ENCODE measurements at places on chromosomes 3 and 15. TPM values are rescaled to one million over a fixed set of nuclear protein-coding genes. Genes with fewer than 3 reads are reported as not detected.

DNA sequence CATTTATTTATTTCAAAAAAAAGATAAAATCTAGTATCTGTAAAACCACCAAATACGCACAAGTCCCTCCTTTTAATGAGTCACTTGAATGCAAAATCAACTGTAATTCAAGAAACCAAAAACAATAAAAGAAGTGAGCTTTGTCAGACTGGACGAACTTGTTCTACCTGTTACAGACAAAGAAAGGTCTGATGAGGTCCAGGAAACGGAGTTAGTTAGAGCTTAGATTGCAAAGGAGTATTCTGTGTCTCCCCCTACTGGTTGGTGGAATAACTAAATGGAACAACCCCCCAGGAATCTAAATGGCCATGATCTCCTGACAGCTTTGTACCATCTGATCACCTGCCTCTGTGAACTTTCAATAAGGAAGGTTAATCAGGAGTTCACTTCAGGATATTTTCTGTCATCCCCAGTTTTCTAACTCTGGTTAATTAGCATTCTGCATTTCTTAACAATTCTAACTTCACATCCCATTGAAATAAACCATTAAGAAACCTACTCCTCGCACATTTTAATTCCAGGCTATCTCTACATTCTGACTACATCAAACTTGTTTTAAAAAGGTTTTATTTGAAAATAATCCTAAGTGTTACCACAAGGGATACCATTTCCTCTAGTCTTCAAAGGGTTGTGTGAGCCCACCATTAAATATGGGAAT is 333.0 kb upstream of the SATB1 start:
- peak; percentile 46 for DNase-seq

The GOLGA6L10 gene
- 18.3 TPM for polyA plus RNA-seq

DNA sequence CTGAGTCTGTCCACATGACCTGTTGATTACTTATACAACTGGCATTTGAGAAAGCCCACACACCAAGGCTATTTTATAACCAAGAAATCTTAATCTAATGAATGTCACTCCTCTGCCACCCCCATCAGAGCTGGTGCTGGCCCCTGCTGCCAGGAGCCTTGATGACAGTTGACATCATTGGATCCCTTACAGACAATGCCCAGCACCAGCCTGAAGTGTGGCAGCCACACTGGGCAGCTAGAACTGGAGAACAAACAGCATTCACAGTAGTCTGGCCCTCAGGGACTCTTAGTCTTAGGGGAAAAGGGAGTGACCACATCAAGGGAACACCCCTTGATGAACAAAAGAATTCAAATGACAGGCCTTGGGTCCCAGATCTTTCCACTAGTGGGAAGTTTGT is 840.6 kb downstream of the EPHA3 start:
- DNase-seq: no peak

DNA sequence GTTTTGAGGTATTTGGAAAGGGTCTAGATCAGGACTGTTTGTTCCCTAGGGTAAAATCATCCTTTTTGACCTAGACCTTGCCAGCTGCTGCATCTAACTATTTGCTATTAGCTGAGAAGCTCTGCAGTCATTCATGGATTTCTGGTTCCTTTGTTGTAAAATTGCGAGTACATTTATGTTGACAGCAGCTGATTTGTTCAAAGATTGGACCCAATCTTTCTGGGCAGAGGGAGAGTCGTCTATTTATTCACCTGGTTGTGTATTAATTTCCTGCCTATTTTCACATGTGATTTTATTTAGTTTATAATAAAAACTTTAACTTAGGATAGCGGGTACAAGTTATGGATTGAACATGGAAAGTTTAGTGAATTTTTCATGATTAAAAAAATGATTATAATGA is 236.3 kb downstream of the CNTN4 start:
- no peak for DNase-seq

The B3GNT5 gene
- polyA plus RNA-seq: 22.3 TPM

The PGBD4 gene
- 1.8 TPM for polyA plus RNA-seq

DNA sequence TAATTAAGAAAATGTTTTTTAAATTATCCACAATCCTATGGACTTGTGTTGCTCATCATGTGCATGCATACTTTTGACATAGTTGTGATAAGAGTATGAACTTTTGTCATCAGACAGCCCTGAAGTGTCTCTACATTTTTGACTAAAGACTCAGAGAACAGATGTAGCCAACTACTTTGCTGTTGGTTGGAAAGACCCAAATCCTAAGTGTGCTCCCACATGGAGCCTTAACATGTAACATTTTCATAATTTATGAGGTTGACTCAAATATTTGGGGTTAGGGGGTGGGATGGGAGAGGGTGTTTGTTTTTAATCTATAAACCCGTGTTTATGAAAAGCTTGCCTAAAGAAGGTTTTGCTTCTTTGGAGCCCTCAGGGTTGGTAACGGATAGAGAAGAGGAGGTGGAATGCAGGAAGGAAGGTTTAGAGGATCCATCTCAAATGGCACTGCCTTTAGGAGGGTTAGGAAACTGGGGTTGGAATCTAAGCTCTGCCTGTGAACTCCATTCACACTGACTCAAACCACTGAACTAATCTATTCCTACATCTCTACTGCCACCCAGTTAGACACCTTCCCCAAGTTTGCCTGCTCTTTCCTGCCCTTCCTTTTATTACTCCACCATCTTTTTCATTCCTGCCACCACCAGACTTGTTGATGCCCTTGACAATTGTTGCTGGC is 3.7 kb downstream of the BOC start:
- DNase-seq: no peak

DNA sequence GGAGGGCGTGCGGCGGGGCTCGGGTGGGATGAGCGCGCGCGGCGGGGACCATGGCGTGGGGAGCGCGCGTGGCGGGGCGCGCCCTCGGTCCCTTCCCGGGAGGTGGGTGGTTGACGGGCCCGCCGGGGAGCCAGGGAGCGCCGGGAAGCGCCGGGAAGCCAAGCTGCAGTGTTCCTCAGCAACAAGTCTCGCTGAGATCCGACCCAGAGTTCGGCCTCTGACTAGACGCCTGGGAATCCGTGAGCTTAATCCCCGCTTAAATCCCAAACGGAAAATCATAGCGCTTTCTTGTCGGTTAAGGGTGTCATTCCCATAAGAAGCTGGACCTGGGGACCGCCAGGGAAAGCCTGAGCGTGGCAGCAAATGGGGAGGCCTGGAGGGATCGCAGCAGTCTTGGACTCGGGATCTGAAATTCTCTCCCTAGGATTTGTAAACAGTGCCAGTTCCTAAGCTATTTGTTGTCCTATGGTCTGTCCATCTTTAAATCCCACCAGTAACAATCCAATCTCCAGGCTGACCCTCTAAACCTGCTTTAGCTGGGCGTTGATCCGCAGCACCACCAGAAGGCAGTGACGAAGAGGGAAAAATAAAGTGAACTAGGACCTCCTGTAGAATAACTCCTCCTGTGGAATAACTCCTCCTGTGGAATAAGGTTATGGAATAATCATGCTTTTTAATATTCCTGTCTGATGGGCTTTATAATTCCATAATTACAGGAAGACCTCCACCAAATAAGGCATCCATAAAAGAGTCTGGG is 570 bp upstream of the NEDD4 start:
- DNase-seq: peak; percentile 25

The CD80 gene
- polyA plus RNA-seq: 0.27 TPM

GRCh38 chr15:28085489-28086174 is 13.5 kb downstream of the OCA2 start:
- no peak for DNase-seq

GRCh38 chr3:71288269-71288930 is 295.1 kb downstream of the FOXP1 start:
- no peak for DNase-seq

DNA sequence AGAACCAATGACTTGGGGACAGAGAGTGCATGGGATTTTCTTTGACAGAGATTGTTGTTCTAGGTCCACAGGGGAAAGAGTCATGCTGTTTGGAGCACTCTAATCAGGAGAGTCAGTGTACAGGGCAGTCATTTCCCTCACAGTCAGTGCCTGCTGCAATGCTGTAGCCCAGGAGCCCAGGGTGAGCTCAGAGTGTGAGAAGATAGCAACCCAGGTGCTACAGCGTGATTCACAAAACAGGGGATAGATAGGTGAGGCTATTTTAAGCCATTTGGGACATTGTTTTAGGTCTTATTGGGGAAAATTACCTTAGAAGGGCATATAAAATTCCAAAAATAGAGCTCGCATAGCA is 37.3 kb downstream of the LNP1 start:
- DNase-seq: no peak

The IGSF10 gene
- polyA plus RNA-seq: 1.7 TPM

DNA sequence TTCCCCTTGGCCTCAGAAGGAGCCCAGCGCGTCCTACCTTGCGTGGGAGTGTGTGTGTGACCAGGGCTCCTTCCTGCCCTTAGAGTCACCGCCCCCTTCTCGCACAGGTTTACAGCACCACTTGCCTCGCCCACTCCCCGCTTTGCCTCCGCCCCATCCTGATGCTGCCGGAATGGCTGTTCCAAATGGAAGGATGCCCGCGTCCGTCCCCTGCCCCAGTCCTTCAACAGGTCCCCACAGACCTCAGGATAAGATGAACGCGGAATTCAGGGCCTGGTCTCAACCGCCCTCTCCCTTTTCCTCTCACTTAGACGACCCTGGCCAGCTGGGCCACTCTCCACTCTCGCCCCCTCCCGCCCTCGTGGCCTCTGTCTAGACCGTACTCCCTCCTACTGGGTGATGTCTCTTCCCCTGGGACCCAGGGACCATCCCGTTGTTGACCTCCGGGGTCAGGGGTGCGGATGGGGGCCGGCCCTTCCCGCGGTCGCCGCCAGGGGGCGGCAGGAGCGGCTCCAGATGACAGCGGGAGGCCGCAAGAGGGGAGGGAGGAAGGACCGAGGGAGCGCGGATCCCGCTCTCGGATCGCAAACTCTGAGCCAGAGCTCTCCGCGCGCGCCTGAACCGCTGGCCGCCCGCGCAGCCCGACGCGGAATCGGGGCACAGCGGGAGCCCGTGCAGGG is at the start of gene THSD4:
Gene THSD4, plus strand, starts transcription at position 585 of the 680 bp plus-strand sequence.
- no peak for DNase-seq

The ITIH1 gene
- polyA plus RNA-seq: 0.28 TPM

The ECE2 gene
- polyA plus RNA-seq: not detected

GRCh38 chr3:72974956-72975355 is 21.7 kb upstream of the PPP4R2 start:
- no peak for DNase-seq

DNA sequence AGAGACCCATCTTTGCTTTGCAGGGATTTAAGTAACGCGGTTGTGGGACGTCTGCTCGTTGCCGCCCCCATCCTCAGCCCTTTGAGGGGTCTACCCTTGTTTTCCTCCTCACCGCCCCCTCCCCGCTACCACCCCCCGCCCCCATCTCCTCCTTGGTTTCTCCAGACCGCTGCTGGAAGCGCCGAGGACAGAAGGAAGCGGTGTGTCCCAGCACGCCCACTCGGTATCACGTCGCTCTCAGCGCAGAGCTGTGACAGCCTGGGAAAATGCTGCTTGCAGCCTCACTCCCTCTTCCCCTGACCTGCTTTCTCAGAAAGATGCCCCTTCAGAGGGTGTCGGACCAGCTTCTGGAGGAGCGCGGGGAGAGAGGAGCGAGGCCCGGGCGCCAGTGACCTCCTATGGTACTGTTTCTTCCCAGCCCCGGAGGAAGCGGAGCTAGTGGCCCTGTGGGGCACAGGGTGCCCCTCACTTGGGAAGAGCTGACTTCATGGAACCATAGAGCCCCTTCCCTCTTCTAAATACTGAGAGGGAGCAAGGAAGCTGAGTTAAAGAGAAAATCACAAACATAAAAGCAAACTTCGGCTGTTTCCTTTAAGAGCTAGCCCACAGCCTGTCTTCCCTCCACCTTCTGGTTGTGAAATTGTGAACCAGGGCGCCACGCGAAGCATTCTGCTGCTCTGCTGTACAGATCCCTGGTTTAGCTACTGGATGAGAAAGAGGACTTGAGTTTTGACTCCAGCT is 698 bp downstream of the IL1RAP start:
- peak; percentile 20 for DNase-seq

- no peak for DNase-seq
Observed at GRCh38 chr3:172848910-172849309, 98.4 kb downstream of the ECT2 start.

- DNase-seq: no peak
Observed at GRCh38 chr3:138670407-138670806, 61.8 kb downstream of the FAIM start.

GRCh38 chr3:141651409-141651808 is 86.7 kb upstream of the RNF7 start:
- no peak for DNase-seq

The DNASE1L3 gene
- 4.4 TPM for polyA plus RNA-seq

The CDHR4 gene
- not detected for polyA plus RNA-seq

GRCh38 chr15:101266034-101266433 is 11.3 kb downstream of the SELENOS start:
- DNase-seq: no peak

DNA sequence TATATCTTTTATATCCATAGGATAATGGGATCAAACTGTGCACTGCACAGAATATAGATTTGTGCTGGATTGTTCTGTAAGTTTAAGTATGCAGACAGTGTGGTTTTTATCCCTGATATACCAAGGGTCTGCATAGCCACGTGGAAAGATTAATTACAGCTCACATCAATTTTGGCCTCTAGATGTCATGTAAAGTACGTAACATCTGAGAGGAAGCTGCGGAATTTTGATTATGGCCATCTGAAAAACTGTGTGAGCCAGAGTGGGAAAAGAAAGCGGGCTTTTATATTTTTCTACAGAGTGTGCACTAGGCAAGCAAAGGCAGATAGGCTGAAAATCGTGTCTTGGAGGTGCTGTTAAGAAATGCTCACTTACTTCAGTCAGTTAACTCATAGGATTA is 562.7 kb downstream of the GBE1 start:
- no peak for DNase-seq

The DUOXA2 gene
- not detected for polyA plus RNA-seq

The PCBP4 gene
- 77.4 TPM for polyA plus RNA-seq

The GOLGA6D gene
- 0.40 TPM for polyA plus RNA-seq

Data from renal cortex interstitium (tissue), 15 donors.